ENCODE measurements at places on chromosomes 11 and 22.

DNA sequence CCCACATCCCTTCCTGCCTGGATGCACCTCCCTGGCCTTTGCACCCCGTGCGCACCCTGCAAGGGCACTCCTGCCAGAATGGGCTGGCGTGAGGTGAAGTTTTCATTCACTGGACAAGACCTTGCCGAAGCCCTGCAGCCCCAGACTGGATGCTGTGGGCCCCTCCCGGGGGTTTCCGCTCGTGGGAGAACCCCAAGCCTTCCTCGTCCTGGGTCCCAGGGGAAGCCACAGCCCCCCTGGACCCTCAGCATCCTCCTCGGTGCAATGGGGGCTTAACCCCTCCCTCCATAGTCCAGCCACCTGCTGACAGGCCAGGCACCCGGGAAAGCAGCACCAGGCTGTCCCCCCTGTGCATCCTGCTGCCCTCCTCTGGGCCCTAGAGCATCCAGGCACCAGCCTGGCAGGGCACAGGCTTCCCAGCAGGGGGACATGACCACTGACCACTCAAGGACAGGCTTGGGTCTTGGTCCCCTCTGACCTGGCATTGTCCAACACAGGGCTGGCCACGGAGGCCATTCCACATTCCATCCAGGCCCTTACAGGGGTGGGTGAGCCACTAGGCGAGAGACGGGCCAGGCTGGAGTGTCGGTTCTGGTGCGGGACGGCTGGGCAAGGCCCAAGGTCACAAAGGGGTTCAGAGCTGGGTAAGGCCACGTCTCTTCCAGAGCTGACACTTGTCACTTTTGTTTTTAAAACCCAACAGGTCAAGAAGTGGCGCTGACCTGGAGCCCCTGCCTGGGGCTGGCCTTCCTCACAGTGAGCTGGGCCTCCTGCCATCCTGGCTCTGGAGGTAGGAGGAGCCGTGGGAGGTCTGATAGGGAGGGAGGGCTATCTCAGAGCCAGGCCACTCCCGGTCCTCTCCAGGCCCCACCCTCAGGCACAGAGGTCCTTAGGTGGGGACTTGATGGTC, 41.5 kb upstream of the PPARA start:
- no peak for DNase-seq

DNA sequence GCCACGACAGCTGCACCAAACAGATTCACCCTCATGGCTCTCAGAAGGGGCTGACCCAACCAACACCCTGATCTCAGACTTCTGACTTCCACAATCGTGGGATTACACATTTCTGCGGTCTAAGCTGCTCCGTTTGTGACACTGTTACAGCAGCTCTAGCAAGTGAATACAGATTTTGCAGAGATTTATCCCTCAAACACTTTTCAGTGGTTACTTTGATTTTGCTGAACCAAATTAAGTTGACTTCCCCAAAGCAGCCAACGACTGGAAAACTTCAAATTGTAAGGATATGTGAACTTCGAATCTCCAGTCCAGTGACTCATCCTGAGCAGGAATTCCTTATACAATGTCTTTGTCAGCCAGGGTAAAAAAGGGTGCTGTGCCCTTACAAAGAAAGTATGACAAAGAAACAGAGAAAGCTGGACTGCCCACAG, 14.8 kb upstream of the INCENP start:
- peak; percentile 63 for DNase-seq

GRCh38 chr11:68658097-68658496, 26.2 kb upstream of the GAL start:
- no peak for DNase-seq

- no peak for DNase-seq
Observed at GRCh38 chr11:2742201-2742600, 42.4 kb upstream of the KCNQ1OT1 start.

DNA sequence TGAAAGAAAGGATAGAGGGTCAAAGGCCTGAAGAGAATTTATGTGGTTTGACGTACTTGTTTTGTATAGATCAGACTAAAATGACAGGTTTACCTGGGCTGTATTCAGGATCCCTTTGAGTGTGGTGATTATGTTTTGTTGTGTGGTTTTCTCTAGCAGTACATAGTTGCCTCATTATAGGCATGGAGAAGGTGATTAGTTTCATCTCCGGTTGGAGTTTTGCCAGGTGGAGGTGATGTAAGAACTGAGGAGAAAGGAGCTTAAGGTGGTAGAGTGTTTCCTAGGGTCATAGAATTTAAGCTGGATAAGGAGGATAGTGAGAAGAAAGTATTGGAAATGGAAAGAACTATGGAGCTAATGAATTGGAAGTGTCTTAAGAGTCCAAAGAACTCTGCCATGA, 229.0 kb downstream of the TMEM135 start:
- DNase-seq: no peak

- no peak for DNase-seq
Observed at GRCh38 chr11:101127197-101127698, 2.4 kb downstream of the PGR start.

- no peak for DNase-seq
Observed at GRCh38 chr11:15765530-15765929, 590.8 kb downstream of the SOX6 start.

DNA sequence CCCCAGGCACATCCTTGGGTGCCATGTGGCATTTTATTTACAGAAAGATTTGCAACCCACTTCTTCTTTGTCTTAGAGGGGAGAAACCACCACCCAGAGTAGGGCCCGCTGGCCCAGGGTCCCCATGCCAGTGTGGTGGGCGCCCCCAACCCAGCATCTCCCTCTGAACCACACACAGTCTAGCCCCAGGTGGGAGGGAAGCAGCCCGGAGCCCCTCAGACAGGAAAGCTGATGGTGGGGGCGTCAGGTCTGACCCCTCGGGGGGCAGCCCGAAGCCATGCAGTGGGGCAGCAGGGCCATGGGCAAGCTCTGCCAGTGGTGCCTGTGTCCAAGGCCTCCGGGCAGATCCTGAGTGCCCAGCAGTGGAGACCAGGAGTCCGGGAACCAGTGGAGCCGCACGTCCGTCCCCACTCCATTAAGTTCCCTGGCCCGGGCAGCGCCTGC, 11.7 kb downstream of the TRPM5 start:
- DNase-seq: no peak

DNA sequence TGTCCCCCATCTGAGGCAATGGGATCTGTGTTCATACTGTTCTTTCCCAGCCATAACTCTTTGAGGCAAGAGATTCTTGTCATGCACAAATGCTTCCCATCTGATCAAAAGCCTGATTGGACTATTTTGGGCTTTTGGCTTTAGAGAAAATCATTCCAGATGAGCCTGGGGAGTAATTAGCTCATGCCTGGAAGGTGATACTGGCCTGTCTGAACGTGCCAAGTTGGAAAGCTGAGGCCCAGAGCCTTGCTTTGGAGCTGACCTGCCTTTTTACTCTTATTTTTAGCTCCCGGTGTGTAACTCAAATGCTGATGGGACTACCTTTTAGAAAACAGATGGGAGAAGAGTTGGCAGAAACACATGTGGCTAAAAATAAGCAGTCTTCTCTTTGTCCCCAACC, 105.0 kb downstream of the DBX1 start:
- no peak for DNase-seq

DNA sequence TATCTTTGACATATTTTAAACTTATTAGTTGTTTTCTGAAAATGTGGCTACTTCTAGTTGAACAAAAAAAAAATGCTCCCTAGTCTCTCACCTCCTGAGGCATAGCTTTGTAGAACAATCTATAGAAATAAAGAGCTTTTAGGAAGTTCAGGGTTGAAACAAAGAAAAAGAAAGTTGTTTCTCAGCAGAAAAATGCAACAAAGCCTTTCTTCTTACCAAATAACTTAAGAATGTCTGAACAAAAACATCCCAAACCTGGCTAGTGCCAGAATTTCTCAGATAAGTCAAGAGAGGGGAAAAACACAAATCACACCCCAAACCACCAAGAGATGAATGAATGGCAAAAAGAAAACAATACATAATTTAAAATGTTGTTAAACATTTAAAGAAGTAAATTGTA, 114.1 kb downstream of the MAML2 start:
- no peak for DNase-seq

DNA sequence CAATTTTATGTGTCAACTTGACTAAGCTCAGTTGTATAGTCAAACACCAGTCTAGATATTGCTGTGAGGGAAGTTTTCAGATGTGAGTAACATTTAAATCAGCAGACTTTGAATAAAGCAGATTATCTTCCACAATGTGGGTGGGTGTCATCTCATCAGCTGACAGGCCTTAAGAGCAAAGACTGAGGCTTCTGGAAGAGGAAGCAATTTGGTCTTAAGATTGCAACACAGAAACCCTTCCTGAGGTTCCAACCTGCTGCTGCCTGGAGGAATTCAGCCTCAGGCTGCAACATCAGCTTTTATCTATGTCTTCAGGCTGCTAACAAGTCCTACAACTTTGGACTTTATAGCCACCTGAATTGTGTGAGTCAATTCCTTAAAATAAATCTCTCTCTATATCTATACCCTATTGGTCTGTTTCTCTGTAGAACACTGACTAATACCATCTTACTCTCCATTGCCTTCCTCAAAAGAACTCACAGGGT, 277.2 kb upstream of the PLET1 start:
- DNase-seq: peak; percentile 93

DNA sequence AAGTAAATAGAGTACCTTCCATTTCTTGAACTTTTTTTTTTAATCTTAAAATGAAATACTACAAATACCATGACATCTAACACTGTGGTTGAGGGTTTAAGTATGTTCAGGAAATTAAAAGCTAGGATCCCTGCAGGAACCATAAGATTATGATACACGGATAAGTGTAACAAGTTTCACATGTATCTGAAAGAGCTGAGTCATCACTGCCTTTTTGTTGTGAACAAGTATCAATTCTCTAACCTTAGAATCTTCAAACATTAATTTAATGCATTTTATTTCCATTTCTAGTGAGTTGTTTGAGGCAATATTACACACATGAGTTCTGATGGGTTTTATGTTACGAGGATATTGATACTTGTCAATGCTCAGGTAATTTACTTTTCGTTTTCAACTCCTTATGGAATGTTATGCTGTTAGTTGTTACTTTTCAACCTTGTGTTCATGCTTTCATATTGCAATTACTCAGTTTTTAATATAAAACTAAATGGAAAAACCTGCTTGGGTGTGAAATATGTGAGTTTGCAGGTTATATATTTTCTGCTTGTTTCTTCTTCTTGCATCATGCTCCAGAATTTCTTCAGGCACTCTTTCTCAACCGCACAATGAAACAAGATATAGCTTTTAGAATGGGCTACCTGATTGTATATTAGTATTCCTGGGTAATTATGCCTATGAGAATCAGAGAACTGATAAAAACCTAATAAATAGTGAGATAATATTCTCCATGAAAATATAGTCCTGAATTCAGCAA, 361.3 kb upstream of the MTNR1B start:
- no peak for DNase-seq

DNA sequence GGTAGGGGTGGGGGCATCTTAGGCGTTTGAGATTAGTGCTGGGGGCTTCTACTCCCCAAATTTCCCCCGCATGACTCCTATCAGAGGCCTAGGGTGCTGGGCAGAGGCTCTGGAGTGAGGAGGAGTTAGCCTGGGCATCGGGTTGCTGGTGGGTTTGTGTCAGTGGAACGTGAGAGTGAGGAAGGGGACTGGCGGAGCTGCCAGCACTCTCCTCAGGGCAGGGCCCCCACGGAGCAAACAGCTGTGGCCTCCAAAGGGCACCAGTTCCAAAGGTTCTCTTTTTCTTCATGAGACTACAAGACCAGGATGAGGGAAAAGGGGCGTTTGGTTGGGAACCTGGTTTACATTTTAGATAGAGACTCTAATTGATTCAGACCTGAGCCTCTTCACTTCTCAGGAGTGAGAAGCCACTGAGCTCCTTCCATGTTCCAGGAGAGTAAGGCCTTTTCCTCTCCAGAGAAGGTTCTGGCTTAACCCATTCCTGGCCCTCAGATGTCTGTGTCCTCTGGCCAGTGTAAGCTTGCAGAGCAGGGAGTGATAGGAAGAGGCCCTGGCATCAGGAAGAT, 35.6 kb upstream of the CDON start:
- DNase-seq: no peak

- no peak for DNase-seq
Observed at GRCh38 chr11:129275828-129276227, 83.7 kb upstream of the ARHGAP32 start.

GRCh38 chr22:37206118-37206840, 6.0 kb downstream of the SSTR3 start:
- no peak for DNase-seq

- no peak for DNase-seq
Observed at GRCh38 chr11:3942956-3943497, 87.6 kb downstream of the STIM1 start.

DNA sequence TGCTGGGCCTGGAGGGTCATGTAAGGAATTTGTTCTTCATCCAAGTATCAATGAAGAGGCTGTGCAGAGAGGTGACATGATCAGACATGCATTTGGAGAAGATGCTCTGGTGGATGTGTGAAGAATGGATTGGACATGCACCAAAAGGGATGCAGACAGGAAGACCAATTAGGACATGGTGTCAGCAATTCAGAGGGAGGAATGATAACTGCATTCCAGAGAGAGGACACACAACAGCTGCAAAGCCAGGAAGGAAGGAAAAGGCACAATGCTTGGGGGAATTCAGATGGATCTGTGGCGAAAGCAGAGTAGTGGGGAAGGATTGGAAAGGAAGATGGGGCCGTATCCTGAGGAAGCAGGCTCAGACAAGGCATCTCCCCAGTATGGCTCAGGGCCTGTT, 5.2 kb upstream of the ARRB1 start:
- DNase-seq: no peak

GRCh38 chr22:19044381-19044780, 77.8 kb downstream of the DGCR2 start:
- no peak for DNase-seq

- no peak for DNase-seq
Observed at GRCh38 chr22:23212061-23213021, 32.0 kb downstream of the BCR start.

DNA sequence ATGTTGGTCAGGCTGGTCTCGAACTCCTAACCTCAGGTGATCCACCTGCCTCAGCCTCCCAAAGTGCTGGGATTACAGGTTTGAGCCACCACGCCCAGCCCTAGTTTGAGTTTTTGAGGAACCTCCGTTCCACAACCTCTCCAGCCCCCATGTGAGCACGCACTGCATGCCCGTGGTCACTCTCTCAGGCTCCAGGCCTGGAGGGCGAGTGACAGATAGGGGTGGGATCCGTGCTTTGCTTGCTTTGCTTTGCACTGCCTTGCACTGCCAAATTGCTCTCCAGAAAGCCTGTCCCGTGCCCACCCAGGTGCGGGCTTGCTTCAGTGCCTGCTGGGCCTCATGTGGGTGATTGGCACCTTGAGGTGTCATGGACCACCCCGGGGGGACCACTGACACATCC, 29.9 kb downstream of the FGF4 start:
- no peak for DNase-seq

DNA sequence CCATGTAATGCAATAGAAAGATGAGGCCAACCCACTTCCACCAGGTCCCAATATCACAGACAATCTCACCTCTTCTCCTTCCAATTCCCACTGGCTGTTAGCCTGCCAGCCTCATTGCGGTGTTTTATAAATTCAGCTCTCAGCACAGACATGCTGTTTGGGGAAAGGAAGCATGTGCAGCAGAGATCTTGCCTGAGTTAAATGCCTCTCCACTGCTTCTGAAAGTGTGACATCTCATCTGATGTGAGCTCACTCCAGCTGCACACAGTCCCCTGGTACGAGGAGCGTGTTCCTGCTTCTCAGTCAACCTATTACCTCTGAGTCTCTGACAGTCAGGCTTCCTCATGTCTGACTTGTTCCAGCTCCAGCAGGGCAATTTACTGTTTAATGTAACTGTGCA, 122.7 kb upstream of the GUCY1A2 start:
- DNase-seq: no peak

- no peak for DNase-seq
Observed at GRCh38 chr11:14584035-14584363, 59.6 kb upstream of the PDE3B start.

- no peak for DNase-seq
Observed at GRCh38 chr22:48261048-48261621, 1498.7 kb downstream of the TBC1D22A start.

GRCh38 chr11:50169634-50170033, 137.0 kb downstream of the OR4C45 start:
- no peak for DNase-seq
